ENCODE measurements at places on chromosomes 3 and 15.

DNA sequence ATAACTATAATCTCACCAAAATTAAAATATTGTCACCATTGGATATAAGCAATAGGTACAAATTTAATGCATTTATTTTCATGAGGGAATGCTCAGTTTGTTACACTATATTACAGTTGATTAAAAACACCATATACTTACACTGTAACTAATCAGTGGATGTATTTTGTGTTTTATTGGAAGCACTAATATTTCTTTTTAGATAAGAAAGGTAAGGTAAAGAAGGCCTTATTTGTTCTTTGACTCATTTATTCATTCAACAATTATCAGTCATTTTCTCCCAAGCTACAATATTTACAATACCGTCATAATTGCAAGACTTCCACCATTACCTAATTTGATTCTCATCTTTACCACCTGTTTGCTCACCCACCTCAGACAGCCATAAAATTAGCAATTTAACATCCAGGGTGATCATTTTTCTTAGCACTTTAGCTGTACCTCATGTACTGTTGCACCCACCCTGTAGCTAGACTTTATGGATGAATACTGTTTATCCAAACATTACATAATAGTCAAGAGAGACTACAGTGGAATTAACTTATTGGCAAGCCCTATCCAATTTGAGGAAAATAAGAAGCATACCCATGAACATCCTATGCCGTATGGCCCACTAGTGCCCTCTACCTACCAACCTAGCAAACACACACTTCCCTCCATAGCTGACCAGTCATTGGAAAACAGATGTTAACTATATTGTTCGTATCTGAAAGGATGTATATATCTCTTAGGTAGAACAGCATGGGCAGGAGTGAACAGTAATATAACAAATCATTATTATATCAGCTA is 229.6 kb downstream of the BBX start:
- no peak for DNase-seq

GRCh38 chr3:72033666-72034428 is 248.9 kb upstream of the PROK2 start:
- no peak for DNase-seq

DNA sequence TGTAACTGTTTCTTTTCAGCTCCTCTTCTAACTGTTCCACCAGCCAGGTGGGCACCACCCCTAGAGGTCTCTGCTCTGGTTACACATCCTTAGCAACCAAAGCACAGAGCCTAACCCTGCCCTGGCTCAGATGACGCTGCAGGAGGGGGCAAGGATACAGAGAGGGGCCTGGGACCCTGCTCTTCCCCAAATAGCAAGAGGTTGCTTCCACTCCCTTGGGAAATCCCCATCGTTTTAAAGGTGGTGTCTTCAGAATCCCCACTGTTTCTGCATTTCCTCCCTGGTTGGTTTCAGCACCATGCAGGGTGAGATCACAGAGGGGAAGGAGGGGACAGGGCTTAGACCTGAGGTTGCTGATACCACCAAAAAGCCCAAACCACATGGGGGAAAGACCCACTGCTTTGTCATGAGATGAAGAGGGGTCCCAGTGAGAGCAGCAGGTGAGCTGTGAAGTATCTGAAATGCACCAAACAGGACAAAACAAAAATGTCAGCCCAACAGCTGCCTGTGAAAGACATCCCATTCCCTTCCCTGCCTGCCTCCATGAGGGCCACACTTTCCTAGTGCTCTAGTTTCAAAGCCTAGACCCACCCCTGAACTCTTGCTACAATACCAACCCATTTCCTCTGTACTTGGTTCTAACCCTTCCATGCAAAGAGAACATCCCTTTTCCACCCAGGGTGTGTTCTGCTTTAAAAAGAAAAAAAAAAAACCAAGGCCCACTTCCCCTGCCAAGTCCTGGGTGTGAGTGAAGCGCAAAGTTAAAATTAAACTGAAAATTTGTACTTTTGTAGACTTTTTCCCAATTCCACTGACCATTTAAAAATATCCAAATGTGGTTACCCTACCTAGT is 29.0 kb downstream of the ANP32A start:
- peak; percentile 39 for DNase-seq

DNA sequence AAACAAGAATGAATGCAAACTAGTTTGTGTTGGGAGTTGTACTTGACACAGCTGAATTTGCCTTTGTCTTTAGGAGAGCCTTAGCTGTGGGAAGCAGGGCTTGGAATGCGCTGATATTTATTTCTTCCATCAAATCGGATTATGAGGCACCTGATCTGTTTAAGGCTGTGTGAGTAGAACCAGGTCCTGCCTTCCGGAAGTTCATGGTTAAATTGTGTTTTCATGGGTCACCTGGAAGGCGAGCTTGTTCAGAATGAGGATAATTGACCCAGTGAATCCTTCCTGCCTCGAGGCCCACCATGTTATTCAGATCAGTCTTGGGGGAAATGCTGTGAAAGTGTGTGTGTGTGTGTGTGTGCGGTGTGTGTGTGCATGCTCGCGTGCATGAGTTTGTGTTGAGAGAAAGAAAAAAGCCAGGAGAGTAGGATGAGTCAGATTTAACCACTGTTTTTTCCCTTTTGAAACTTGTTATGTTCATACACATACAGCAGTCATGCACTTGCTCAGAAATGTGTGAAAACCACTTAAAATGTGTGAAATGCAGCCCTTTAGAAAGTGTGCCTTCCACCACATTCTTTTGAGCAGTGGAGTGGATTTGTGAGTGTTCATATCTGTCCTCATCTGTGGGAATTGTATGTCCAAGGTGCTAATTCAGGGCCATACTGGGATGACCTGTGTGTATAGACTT is 36.7 kb downstream of the SMAD3 start:
- peak; percentile 62 for DNase-seq

- DNase-seq = no peak
These were observed 46.8 kb downstream of the CPN2 start for GRCh38 chr3:194304186-194304917.

- peak; percentile 36 for DNase-seq
These were observed 63.2 kb downstream of the AKAP13 start for GRCh38 chr15:85443593-85444087.

DNA sequence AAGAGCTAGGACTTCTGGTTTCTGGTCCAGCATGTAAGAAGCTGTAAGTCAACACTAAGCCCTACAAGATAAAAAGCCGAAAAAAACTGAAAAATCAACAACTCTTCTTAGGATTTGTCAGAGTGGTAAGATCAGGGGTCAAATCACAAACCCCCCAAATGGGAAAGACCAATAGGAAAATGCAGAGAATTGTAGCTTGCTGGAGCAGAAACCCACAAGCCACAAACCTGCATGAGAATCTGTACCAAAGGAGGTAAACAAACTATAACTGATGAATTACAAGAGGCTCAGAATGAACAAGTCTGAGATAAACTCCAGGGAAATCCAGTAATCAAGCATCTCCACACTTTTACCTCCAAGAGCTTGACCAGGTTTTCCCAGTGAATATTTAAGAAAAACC is 36.0 kb downstream of the RFX7 start:
- DNase-seq = no peak

GRCh38 chr15:48470096-48470495 is 138.9 kb downstream of the DUT start:
- no peak for DNase-seq

DNA sequence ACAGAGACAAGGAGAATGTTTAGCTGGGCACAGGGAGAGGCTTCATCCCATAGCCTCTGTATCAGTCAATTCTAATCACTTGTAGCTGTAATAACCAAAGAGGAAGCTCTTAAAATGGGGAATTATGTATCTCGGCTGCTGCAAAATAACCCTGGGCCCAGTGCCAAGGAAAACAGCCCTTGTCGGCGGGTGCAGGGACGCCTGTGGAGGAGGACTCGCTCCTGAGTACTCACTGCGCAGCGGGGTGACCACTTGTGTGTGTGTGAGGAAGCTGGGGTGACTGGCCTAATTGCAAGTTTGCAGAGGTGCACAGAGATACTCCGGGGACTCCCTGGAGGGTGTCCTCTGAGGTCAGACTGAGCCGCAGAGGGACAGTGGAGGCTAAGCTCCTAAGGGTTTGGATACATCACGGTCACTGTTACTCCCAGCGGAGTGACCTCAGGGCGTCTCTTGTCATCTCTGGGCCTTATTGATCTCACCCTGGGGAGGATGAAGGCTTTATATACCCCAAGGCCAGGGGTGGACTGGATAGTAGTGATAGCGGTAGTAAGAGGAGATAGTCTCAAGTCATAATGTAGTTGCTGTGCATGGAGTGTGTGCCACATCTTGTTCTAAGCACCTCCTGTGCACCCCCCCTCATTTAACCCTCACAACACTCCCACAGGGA is 37.2 kb downstream of the SLC6A6 start:
- no peak for DNase-seq

DNA sequence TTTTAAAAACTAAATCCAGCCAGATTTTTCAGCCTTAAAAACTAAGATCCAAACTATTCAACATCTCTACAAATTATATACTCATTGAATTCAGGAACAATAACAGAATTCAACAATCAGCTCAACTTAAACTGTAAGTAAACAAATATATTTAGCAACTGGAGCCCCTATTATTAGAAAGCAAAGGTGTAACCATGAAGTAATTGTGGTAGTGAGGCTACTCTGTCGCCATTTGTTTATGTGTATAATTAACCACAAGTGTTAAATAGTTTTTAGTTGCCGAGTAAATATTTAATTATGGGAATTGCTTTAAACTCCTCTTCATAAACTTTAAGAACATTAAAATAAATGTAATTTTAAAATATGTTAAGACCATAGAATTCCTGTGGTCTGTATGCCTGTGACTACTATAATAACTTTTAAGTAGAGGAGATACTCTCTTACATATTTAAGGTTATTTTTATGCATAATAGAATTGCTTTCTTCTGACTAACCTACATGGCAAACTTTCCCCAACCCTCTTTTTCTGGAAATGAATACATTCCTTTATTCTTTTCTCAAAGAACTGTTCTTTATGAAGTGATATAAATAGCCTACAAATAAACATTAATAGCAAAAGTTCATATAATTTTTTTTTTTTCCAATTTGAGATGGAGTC is 51.2 kb downstream of the MFN1 start:
- no peak for DNase-seq

GRCh38 chr3:5092018-5092417 is 30.1 kb upstream of the ARL8B start:
- no peak for DNase-seq

GRCh38 chr3:102124704-102125103 is 275.4 kb downstream of the NFKBIZ start:
- DNase-seq = no peak

- no peak for DNase-seq
These were observed 13.2 kb downstream of the C3orf22 start for GRCh38 chr3:126545544-126545943.

DNA sequence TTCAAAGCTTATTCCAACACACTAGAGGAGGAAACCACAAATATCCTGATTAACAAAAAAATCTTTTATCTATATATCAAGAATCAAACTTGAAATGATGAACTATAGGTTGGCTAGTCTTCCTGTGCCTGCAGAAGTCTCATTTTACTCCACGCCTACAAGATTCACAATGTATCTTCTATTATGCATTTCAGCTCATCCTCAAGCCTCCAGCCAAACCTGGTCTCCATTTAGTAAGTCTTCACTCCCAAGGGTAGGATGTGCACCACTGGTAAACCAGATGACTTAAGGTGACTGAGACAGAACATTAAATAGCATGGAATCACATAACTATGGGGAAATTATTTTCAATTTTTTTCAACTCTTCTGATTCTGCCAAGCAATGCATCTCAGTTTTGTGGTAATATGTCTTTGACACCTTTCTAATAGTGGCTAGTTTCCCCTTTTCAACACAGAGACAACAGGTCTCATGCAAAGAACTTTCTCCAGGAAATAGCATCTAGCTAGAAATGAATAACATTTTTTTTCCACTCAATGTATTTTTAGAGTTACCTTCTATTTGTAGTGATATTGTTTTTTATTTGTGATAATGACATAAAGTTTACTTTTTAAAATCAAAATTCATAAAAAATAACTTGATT is 166.9 kb downstream of the TNIK start:
- DNase-seq = no peak

GRCh38 chr15:89150287-89150686 is 62.0 kb downstream of the ABHD2 start:
- no peak for DNase-seq

GRCh38 chr3:49998326-49998725 is 58.4 kb downstream of the RBM6 start:
- no peak for DNase-seq

DNA sequence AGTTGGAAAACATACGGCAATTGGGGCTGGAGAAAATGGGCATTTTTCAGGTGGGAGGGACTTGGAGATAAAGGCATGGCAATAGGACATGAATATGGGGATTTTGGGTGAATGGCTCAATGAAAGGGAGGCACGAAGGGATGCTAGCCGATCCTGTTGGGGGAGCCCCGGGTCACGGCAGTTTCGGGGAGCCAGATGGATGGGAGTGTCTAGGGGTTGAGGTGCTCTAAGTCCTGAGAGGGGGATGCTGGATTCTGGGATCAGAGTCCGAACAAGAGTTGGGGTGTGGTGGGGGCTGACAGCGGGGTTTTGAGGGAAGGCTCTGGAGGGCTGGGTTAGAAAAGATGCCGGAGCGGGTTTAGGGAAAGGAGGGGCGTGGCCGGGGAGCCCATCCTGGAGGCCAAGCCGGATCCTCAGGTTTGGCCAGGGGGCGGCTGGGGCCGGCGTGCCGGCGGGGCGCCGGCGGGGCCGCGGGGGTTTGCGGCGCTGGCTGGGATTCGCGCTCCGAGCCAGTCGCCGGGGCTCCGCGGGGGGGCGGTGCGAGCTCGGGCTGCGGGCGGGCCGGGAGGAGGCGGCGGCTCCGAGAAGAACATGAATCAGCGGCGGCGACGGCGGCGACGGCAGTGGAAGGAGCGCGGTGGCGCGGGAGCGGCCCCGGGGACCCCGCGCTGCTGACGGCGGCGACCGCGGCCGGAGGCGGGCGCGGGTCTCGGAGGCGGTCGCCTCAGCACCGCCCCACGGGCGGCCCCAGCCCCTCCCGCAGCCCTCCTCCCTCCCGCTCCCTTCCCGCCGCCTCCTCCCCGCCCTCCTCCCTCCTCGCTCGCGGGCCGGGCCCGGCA is at the start of gene TYRO3:
TYRO3 (plus strand) TSS at position 813 of the 839 bp plus-strand sequence. CDS start 46 bp downstream, outside the sequence.
- DNase-seq = peak; percentile 75

DNA sequence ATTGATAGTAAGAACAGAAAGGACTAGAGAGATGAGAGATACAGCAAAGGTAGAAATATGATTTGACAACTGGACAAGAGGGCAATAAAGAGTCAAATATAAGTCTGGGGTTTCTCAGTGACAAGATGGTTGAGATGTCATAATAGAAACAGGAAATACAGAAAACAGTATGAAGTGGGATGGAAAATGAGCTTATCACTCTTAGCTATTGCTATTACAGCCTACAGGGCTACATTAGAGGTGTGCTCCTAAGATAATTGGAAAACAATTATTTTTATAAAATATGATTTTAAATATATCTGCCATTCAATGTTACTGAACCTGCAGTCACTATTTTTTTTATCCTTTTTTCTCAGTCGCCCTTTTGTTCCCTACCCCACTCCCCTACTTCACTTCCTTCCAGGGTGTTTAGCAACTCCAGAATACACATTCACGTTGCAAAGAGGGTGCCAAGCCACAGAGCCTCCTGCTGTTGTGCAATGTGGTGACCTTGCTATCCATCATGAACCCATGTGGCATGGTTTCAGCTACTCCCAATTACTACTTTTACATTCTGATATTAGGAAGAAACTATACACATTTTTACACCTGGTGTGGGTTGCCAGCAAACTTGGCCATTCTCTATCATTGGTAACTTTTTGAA is 6.0 kb downstream of the NRG4 start:
- no peak for DNase-seq

GRCh38 chr3:98454929-98455328 is 8.1 kb upstream of the OR5K1 start:
- no peak for DNase-seq

- no peak for DNase-seq
These were observed 232.8 kb downstream of the CPNE4 start for GRCh38 chr3:131802029-131802428.

Measured in stimulated activated CD4-positive, alpha-beta T cell treated with anti-CD3 and anti-CD28 coated beads, Interleukin-2, amount 100 ng/mL, for 24 hours (primary cell).